Left renal pelvis (tissue), 4 donors: ENCODE measurements at places on chromosomes 7 and 10. TPM values are rescaled to one million over a fixed set of nuclear protein-coding genes. Genes with fewer than 3 reads are reported as not detected.

The FAM25G gene
- polyA plus RNA-seq = not detected

The KCNH2 gene
- polyA plus RNA-seq = 17.5 TPM

GRCh38 chr7:50865450-50865849 lies 82.8 kb upstream of the GRB10 start:
- DNase-seq = no peak

DNA sequence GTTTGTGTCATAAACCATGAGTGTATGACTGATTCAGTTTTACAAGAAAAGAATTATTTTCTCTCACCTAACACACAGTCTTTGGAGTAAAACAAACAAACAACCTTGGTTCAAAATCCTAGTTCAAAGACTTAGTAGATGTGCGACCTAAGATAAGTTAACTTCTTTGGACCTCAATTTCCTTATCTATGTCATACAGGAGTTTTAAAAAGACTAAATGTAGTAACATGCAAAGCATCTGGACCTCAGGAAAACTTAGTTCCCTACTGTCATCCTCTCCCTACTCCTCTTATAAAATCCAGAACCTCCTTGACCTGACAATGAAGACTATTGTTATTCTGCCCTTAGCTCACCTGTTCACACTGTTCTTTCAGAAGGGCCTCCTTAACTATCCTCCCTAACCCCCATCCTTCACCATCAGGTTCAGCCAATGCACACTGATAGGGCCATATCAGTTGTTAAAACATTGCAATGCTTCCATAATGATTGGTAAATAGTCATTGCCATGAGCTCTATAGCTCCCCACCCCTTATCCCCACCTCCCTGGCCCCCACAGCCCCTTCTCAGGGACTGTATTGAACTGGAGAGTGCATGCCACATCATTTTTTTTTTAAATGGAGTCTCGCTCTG lies 28.8 kb upstream of the CCNJ start:
- DNase-seq = no peak

- DNase-seq = no peak
Observed at GRCh38 chr7:24411226-24411625, 127.2 kb downstream of the NPY start.

DNA sequence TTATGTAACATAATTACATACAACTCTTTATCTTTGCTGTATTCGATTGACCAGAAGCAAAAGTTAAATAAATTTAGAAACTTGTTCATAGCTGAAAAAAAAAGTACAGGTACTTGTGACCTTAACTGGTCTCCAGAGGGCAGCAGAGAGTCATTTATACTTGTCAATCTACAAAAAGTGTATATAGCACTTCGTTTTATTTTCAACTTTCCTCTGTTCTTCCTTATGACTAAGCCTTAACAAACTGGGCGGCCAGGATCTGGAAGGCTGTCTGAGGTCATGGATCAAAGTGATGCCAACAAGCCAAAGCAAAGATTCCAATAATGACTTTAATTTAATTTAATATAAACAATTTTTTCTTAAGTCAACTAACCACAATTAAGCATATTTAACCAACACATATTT lies 29.8 kb downstream of the C10orf67 start:
- no peak for DNase-seq

DNA sequence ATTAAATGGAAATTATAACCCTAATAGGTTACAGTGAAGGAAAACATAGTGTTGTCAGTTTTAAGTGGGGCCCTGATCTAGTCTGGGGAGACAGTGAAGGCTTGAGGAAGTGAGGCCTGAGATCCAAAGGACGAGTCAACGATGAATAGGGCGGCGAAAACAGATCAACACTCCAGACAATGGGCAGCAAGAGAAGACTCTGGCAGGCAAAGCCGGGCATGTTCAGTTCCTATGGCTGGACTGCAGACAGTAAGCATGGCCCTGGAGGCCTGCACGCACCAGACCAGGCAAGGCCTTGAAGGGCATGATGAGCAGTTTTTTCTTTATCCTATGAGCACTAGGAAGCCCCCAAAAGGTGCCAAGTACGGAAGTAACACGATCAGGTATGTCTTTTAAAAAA lies 127.8 kb downstream of the RNF216 start:
- no peak for DNase-seq

DNA sequence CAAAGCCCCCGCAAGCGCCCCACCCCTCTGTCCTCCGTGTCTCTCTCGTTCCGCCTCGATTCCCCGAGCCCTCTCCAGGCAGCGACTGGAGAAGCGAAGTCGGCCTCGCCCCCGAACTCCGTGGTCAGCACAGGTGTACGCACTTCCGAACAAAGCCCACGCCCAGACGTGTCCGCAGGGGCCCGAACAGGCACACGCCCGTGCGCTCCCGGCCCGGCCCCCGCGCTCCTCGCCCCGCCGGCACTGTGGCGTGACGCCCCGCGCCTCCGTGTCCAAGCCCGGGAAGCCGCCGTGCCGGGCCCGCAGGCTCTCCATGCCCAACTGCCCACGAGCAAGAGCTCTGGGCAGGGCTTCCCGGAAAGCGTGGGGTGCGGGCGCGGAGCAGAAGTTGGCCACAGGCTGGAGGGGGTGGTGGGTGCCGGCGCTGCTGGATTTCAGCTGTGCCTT lies 662 bp downstream of the NRCAM start:
- no peak for DNase-seq

GRCh38 chr7:97009753-97010732 lies 4.7 kb downstream of the DLX6 start:
- no peak for DNase-seq

DNA sequence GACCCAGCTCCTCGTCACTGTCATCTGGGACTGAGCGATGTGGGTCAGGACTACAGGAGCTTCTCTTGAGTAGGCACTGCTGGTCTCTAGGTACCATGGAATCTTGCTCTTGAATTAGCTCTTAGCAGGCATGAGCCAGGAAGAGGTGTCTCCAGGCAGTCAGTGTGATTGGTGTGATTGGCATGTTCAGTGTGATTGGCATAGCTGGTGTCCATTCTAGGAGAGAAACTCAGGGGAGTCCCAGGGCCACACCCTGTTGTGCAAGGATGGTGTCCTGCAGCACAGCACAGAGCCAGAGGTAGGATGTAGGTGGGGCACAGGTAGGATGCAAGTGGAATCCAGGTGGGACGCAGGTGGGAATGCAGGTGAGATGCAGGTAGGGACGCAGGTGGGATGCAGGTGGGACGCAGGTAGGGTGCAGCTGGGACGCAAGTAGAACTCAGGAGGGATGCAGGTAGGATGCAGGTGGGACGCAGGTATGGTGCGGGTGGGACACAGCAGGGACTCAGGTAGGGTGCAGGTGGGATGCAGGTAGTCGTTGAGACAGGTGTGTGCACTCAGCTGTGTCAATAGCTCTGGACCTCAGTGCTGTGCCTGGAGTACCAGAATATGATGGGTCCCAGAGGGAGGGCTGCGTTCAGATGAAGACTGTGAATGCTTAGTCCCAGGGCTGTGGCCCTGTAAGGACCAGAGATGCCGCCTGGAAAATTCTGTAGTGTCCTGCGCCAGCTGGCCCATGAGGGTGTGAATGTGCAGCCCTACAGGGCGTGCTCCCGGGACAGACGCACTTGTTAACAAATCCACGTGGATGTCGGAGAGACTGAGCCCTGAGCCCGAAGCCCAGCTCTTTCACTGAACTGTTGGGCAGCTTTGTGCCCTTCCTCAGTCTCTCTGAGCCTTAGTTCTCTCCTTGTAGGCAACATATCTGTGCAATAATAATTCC lies 248.2 kb upstream of the PITRM1 start:
- DNase-seq = no peak

DNA sequence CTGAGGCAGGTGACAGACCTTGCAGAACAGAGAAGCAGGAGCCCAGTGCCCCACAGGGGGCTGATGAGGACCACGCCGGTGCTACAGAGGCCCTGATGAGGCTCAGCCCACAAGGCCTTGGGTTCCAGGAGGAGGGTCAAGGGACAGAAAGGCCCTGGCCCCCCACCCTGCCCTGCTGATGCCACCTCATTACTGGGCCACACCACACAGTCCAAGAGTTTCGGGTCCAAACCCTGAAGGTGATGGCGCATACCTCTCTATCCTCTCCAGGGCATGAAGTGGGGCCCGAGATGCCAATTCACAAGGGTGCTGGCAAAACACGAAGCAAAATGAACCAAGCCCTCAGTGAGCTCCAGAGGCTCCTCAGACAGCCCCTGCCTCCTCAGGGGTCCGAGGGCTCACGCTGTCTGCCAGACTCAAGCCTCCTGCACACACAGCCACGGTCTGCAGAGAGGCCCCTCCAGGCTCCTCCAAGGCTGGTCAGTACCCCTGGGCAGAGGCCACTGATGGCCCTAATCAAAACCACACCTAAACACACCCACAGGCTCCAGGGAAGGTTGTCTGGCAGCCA lies 32.3 kb downstream of the RASGEF1A start:
- no peak for DNase-seq
